ENCODE measurements at places on chromosomes 3 and 15.

- no peak for DNase-seq
These were observed 16.7 kb upstream of the EIF1B start for GRCh38 chr3:40292637-40293349.

DNA sequence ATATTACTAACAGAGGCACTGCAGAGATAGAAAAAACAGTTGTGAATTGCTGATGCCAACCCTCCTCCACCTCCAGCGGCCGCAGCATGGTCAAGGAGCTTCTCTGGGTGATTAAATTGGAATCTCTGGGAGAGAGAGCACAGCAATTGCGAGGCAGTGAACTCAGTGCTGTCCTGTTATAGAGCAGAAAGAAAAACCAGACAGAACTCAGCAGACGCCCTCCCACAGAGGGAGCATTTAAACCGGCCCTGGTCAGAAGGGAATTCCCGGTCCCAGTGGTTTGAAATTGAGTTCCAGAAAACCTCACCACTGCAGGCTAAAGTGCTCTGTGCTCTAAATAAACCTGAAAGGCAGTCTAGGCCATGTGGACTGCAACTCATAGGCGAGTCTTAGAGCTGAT is 175.4 kb downstream of the SQOR start:
- DNase-seq, result no peak

DNA sequence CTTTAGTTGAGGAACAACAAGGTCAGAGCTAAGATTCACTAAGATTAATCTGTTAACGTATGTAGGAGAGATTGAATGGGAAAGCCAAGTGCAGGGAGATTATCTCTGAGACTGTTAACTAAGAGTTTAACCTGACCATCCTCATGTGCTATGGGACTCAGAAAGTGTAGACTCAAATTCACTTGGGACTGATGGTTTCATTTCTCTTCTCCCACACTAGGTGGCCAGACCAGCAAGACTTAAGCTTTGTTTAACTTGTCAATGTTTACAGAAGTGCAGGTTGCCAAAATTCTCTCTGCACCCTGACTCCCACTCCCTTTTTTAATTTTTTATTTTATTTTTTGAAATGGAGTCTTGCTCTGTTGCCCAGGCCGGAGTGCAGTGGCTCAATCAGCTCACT is 6.3 kb upstream of the HEXA start:
- DNase-seq, result no peak

DNA sequence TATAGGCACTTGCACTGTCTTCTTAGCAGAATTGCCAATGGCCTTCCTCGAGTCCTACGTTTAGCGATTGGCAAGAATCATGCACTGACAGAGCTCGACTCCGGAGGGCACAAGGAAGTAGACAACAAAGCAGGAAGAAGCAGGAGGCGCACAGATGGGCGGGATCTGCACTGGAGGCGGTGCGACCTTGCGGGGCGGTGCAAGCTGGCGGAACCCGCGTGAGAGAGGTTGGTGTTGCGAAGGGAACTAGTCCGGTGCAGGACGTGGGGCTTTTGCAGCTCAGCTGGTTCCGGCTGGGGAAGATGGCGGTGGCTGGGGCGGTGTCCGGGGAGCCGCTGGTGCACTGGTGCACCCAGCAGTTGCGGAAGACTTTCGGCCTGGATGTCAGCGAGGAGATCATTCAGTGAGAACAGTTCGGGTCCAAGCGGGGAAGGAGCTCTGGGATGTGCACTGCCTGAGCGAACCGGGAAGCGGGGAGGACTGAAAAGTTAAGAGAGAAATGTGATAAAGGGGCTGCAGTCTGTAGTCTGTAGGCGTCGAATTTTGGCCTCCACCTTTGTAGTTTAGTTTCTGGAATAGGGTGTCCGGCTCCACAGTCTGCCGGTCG is at the start of gene TRIP4:
TRIP4 (plus strand) TSS at position 275 of the 607 bp plus-strand sequence; CDS start at position 303, 28 bp downstream.
- DNase-seq, result peak; percentile 95
